Adrenal gland (tissue), 19 donors: ENCODE measurements at places on chromosomes 12 and 14. TPM values are rescaled to one million over a fixed set of nuclear protein-coding genes. Genes with fewer than 3 reads are reported as not detected.

The RAB2B gene
- polyA plus RNA-seq: 23.9 TPM

DNA sequence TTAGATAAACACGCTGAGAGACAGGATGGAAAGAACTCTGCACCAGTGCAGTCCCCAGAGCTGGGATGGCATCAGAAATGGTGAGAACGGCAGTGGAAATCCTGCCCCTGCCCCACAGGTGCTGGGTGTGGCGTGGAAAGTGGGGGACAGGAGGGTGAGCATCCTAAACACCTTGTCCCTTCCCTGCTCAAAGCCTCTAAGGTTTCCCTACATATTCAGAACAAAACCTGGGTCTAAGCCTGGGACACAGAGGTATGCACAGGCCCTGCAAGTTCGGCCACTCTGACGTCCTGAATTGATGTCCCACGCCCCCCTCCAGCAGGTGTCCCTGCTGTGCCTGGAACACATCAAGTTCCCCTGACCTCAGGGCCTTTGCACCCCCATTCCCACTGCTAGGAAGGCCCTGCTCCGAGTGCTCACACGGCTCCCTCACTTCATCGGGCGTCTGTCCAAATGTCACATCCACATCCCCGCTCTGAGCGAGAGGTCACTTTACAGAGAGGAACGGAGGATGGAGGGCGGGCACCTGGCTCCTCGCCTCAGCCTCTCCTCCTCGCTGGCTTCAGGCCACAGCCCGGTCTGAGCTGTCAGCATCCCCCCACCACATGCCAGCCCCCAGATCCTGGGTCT lies 38.5 kb upstream of the SFSWAP start:
- DNase-seq: no peak

DNA sequence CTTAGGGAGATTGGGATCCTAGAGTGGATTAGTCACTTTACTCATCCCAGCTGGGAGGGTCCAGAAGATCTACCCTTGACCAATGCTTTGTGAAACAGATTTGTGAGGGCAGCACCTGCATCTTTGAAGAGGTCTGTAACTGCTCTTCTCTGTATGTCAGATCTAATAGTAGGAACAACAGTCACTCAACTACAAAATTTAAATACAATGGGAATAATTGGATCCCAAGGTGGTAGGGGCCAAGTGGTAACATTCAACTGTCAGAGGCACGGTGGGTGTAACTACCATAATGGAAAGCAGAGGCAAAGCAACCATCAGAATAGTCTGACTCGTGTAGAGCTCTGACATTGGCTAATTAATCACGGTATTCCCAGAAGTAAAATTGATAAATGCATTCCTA lies 55.8 kb downstream of the ITPR2 start:
- DNase-seq: no peak

The NGB gene
- polyA plus RNA-seq: 15.4 TPM

The FAM222A gene
- polyA plus RNA-seq: 9.2 TPM

- DNase-seq: no peak
These were observed 88.0 kb downstream of the PCNX1 start for GRCh38 chr14:70995211-70995610.

The CPNE8 gene
- polyA plus RNA-seq: 10.5 TPM
